ENCODE measurements at places on chromosomes 12 and 14.

GRCh38 chr12:66739940-66740651 lies 61.2 kb upstream of the GRIP1 start:
- no peak for DNase-seq

DNA sequence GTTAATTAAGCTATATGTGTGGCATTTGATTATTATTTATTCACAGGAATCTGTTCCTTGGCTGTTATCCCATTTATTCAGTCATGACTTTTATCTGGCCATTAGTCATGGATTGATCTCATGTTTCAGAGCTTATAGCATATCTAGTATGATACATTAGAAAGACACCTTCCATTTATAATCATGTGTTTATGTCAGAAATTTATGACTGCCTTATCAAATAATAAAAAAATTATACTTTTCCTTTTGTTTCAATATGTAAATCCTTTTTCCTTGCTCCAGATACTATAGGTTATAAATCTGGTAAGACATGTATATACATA lies 248.0 kb upstream of the PDE3A start:
- no peak for DNase-seq

- DNase-seq, result no peak
Measured at GRCh38 chr12:125184213-125184967, 119.2 kb downstream of the AACS start.

DNA sequence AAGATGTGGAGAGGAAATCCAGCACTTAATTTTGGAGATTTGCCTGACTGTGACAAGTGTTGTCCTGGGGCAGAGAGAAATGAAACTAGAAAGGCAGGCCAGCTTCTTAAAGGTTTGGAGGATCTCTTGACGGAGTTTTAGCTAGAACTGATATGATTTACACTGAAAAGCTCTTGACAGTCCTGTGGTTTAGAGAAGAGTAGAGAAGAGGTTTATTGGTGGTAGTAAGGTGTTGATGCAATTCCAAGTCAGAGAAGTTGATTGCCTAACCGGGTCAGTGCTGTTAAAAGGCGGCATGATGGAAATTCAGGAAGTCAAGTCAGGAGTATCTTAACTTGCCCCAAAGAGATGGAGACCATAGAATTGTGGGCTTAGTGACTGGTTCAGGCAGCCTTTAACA lies 89.0 kb upstream of the TRAF3 start:
- DNase-seq, result no peak

- DNase-seq, result no peak
Measured at GRCh38 chr12:93483151-93483807, 16.0 kb downstream of the MRPL42 start.

- DNase-seq, result no peak
Measured at GRCh38 chr14:61103541-61104339, 122.7 kb downstream of the SLC38A6 start.

DNA sequence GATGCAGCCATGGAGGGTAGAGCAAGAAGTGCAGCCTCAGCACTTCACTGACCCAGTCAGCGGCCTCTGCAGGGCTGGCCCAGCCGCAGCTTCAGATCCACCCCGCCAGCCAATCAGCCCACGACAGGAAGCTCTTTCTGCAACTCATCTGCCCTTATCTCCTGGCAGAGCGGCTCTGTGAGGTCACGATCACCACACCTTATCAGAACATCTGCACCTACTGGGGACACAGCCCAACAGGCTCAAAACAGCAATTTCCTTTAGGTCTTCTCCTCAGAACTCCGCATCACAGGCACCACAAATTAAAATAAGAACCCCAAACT lies 287.3 kb downstream of the BCL11B start:
- DNase-seq, result no peak

- DNase-seq, result no peak
Measured at GRCh38 chr12:44184499-44185206, 348.8 kb downstream of the TMEM117 start.

- DNase-seq, result no peak
Measured at GRCh38 chr12:98059659-98060343, 455.6 kb upstream of the TMPO start.

GRCh38 chr12:58206876-58207275 lies 265.5 kb downstream of the ATP23 start:
- DNase-seq, result no peak

GRCh38 chr14:71536015-71536740 lies 396.1 kb upstream of the RGS6 start:
- no peak for DNase-seq

- DNase-seq, result no peak
Measured at GRCh38 chr14:105019861-105020814, 745 bp downstream of the CDCA4 start.

GRCh38 chr12:13094367-13094766 lies 9.1 kb downstream of the GSG1 start:
- no peak for DNase-seq

GRCh38 chr12:26009593-26009992 lies 51.1 kb downstream of the RASSF8 start:
- DNase-seq, result no peak

DNA sequence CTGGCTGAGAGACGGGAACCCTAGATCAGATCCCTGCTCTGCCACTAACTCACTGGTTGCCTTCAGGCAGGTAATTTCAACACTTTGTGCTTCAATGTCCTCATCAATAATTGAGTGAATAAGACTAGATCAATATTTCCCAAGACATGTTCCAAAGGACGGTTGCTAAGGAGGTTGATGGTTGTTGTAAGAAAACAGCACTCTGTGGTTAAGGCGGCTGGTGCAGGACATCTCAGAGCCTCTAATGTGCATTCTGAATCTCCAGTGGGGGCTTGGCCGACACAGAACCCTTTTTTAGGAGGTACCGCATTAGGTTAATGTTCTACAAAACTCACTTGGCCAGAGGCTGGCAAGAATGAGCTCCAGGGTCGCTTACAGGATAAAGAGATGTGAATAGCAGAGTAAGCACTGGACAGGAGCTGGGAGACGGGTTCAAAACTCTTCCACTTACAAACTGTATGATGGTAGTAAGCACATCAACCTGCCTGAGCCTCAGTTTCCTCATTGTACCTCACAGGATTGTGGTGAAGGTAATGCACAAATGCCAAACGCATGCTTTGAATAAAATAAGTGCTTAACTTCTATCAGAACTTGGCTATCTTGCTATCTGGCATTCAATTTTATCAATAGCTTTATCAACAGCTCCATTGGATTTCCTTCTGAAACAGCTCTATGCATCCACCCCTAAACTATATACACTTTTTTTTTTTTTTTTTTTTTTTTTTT lies 136.9 kb upstream of the PARP11 start:
- DNase-seq, result no peak

DNA sequence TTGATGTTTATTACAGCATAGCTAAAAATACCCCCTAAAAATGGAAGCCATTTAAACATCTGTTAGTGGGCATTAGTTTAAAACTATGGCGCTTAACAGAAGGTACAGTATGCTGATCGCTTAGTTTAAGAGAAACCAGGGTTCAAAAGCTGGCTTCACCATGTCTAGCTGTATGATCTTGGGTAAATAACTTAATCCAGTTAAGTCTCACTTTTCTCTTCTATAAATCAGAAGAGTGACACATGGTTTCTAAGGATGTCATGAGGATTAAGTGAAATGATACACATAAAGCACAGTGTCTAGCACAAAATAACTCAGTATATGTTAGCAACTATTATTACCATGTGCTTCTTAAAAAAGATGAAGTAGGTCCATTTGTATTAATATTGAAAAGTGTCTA lies 38.7 kb downstream of the STK38L start:
- no peak for DNase-seq

DNA sequence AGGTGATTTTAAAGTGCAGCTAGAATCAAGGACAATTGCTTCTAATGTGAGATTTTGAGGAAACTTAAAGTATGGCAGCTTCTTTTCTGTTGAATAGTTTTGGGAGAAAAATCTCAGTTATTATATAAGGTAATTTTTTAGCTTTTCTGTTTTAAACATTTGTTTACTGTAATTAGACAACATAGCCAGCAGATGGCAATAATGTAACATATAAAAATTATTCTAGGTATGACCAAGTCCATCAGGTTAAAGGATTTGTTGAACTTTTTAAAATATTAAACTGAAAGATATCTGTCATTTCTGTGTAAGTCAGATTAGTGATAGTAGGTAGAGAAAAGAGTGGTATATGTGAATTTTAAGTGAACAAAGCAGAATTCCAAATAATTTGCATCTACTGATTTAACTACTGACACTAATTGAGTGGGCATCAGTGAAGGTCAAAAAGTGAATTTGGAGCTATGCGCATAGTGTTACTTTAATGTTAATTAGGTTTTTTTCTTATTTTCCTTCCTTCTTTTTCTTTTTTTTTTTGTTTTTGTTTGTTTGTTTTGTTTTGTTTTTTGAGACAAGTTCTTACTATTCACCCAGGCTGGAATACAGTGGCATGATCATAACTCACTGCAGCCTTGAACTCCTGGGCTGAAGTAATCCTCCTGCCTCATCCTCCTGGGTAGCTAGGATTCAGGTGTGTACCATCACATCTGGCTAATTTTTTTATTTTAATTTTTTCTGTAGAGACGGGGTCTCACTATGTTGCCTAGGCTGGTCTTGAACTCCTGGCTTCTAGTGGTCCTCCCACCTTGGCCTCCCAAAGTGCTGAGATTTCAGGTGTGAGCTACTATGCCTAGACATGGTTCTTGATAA lies 18.6 kb downstream of the PRORP start:
- no peak for DNase-seq

DNA sequence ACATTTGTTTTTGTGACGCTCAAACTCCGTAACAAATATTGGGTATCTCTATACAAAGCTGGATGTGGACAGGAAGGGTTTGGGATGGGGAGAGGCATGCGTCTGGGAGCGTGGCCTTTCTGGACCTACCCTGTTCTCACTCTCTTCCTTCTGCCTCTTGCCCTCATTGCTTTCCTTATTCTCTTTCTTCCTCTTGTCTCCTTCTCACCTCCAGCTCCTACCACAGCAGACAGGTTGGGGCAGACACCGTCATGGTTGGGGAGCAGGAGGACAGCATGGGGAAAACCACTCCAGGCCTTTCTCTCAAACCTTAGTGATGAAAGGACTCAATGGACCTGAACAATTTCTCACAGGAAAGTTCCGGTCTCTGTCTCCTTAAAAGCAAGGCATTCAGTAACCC lies 465.3 kb downstream of the RAD51B start:
- no peak for DNase-seq

- no peak for DNase-seq
Measured at GRCh38 chr12:99611599-99611998, 36.0 kb upstream of the GARIN6 start.

DNA sequence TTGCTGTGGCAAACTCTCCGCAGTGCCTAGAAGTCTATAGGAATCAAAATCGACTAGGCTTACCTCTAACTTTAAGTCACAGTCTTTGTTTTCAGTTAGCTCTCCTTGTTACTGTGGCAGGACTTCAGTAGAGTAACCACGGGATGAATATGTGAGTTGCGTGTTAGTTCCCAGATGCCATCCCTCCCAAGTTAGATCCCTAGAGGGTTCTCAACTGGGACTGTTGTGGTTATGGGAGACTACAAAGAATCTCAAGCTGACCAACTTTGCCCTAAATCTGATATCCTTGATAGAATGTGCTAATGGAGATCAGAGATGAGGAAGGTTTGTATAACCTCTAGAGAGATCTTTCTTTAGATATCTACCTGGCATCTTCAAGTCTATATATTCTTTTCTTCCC lies 208.1 kb downstream of the AKAP6 start:
- no peak for DNase-seq

DNA sequence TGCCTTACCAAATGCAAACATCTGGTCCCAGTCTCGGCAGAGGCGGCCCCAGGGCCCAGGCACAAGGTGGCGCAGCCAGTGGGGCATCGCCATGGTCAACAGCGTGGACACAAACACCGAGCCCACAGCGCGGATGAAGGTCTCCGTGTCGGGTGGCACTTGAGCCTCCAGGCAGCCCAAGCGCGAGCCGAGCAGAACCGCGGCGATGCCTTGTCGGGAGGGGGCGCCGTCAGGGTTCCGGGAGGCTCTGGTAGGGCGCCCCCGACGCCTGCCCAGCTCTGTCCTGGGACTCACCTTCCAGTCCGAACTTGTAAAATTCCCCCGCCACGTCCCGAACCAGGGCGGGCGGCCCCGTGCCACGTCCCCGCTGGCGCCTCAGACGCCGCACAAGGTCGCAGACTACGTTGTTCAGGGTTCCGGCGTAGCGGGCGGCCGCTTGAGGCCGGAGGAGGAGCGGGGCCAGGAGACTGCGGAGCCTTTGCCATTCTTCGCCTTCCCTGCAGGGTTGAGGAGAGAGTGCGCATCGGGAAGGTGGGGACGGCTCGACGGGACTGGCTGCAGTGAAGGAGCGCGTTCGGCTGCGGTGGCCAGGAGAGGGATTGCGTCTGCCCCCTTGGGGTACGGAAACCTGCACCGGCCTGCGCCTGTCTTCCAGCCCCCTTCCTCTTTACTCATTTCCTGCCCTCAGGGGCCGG lies 1.7 kb downstream of the CYP27B1 start:
- DNase-seq, result no peak

DNA sequence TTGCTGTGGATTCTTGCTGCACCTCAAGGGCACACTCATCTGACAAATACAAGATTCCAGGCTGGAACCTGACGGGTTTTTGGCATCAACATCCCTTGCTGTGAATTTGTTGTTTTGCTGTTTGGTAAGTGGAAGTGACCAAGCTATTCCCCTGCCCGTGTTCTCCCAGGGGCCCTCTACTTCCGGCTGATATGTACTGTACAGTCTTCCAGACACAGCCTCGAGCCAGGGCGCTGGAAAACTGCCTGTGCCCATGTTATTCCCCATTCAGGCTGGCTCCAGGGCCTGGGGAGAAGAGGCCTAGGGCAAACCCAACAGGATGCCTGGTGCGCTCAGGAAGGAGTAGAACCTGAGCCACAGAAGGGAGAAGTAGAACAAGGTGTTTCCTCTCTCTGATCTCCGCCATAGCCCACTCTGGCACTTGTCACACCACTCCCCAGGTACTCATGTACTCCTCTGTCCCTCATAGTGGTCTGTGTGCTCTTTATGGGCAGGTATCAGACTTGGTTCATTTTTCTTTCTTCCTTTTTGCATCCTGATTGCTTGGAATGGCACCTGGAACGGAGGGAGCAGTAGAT lies 67.8 kb upstream of the LTA4H start:
- DNase-seq, result no peak

DNA sequence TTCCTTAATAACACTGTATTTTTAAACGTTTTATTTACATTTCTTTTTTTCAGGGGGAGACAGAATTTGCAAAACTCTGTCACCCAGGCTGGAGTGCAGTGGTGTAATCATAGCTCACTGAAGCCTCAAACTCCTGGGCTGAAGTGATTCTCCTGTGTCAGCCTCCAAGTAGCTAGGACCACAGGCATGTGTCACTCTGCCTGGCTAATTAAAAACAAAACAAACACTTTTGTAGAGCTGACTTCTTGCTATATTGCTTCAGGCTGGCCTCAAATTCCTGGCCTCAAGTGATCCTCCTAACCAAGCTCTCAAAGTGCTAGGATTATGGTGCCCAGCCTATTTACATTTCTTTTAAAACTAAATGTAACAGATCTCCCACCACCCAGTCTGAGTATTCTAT lies 12.7 kb downstream of the CPSF6 start:
- DNase-seq, result peak; percentile 39
